ENCODE measurements at places on chromosomes 6 and 20.

DNA sequence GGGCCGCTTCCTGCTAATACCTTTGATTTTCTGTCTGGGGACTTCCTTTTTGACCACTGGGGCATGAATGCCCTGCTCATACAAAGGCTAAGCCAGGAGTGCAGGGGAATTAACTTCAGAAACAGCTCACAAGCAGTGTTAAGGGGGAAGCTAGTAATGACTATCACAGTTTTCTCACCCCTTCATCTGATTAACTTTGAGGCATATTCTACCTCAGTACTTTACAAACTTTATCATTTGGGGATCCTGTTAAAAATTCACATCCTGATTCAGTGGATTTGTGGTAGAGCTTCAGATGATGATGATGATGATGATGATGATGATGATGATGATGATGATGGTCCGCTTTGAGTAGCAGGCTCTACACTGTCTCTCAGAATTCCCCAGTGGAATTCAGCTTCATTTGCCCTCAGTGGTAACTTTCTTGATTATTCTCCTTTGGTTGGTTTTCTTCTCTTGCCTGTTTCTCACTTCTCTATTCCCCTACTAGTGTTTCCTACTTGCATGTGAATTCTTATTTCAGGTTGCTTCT, 78.4 kb upstream of the TMEM170B start:
- DNase-seq = no peak

- DNase-seq = no peak
Measured at GRCh38 chr6:105557291-105557690, 154.4 kb upstream of the PREP start.

DNA sequence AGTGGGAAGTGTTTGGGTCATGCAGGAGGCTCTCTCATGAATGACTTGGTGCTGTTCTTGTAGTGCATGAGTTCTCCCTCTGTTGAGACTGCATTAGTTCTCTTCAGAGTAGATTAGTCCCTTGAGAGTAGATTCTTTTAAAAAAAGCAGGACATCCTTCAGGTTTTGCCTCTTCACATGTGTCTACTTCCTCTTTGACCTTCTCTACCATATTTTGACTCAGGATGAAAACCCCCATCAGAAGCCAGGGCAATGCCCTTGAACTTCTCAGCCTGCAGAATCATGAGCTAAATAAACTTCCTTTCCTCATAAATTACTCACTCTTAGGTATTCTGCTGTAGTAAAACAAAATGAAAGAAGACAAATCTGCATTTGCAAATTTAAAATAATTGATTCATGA, 170.3 kb downstream of the CD109 start:
- no peak for DNase-seq

DNA sequence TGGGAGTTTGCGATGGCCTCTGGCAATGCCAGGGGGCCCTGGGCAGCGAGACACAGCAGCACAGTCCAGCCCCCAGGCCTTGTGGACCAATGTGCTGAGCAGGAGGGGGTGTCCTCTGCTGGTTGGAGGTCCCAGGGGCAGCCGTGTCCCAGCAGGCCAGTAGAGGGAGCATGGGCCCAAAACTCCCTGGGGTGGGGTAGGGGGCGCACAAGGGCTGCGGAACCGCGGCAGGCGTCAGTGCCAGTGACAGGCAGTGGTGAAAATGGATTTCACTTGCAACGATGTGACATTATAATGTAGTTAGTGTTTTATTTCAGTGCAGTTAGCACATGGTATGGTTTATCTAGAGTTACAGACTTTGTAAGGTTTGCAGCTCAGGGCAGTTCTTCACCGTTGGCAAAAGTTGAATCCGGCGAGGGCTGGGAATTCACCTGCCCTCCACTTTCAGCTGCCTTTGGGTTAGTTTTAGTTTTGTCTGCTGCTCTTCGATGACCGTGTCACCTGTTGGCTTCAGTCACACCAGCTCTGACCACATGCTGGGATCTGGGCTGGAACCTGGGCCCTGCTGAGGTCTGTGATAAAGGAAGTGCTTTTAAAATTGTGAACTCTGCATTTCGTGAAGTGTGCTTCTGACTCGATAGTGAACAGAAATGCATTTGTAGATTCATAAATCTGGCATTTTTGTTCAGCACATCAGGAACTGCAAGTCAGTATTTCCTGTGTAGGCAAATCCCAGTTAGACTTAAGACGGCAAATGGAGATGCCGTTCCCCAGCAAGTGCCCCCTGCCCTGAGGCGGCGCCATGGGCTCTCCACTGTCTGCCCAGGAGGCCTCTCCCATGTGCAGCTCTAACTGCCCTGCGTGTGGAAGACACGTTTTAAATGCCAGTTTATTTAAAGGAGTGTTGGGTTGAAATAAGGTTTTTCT, 46.8 kb downstream of the PYGB start:
- peak; percentile 38 for DNase-seq

DNA sequence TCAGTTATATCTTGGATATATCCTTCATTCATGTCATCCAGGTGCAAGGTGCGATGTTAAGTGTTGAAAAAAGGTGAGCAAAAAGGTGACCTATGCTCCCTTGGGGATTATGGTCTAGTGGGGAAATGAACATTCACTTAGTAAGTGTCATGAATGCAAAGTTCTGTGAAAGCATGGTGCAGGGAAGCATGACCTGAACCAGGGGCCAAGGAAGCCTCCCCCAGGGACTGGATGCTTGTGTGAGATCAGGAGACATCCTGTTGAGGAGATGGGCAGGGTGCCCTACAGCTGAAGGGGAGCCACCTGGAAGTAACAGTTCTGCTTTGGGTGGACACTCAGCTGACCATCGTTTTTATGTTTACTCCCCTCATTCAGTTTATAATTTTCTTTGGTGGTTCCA, 179.5 kb downstream of the SYNDIG1 start:
- no peak for DNase-seq

- DNase-seq = no peak
Measured at GRCh38 chr6:106870824-106871717, 103.5 kb downstream of the CD24 start.

GRCh38 chr6:122151066-122151465, 248.4 kb upstream of the HSF2 start:
- no peak for DNase-seq

DNA sequence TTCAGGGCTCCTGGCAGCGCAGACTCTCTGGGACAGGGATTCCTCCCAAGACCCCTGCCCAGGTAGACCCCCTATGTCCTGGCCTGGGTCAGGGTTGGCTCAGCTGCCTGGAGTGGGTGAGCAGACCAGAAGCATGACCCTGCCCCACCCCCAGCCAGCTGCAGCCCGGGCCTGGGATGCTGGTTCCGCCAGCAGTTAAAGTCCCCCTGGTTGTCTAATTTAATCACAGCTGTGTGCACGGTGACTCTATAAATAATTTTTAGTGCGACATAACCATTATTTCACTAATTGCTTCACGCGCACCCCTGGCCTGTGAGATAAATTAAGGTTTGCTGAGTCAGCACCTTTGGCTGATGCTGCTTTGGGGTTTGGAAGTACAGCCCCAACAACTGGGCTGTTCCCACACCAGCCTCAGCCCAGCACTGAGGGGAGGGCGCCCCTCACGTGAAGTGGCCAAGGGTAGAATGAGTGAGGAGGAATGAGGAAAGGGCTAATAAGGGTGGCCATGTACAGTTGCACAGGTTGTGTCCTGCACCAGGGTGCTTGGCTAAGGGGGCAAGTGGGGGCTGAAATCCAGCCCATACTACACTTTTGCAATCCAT, 26.1 kb upstream of the CDH22 start:
- DNase-seq = no peak

DNA sequence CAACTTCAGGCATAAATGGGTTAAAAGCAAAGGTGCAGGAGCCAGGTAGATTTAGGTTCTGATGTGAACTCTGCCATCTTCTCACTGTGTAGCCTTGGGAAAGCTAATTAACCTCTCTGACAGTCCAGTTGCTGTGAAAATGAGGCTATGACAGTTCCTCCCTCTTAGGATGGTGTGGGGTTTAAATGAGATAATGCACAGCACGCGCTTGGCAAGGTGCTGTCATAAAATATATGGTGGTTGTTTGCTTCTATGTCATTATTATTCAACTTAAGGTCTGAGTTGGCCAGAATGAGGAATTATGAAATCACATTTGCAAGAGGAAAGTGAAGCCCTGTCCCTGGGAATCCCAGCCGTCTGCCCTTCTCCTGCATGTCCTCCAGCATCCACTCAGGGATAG, 15.5 kb upstream of the BCAS1 start:
- DNase-seq = no peak

GRCh38 chr20:36372666-36373065, 66.5 kb downstream of the DLGAP4 start:
- no peak for DNase-seq

- DNase-seq = peak; percentile 24
Measured at GRCh38 chr20:23050076-23050838, 785 bp upstream of the THBD start.

Measured in astrocyte of the spinal cord (primary cell).